ENCODE measurements at places on chromosomes 16 and 17. TPM values are rescaled to one million over a fixed set of nuclear protein-coding genes. Genes with fewer than 3 reads are reported as not detected.

CPNE7 gene
- total RNA-seq, result 17.8 TPM

CYBA gene
- 28.7 TPM for total RNA-seq

SP6 gene
- total RNA-seq, result 1.7 TPM

CEP295NL gene
- 6.4 TPM for total RNA-seq

PRRT2 gene
- total RNA-seq, result 91.0 TPM

KRTAP4-1 gene
- total RNA-seq, result not detected

CACNA1H gene
- 161 TPM for total RNA-seq

DNA sequence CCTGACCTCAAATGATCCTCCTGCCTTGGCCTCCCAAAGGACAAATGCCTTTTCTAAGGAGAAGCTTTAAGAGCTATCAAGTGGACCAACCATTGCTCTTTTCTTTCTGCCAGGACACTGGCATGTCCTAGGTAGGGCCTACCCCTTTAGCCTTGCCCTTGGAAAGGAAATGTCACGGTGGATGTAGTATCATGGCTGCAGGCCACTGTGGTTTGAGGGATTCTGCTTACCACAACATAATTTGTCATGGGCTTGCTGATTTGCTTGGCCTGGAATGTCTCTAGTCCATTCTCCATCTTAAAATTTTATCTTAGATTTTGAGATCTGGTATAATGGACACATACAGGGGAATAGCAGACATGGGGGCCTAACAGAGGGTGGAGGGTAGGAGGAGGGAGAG, 6.0 kb downstream of the KRT20 start:
- no peaks in the 10 kb centered on the region for H3K36me3 ChIP-seq
- DNase-seq, result no peak
- H3K4me3 ChIP-seq, result no peak overlapping the region
- H3K27ac ChIP-seq, result no peak overlapping the region
- no peaks in the 10 kb centered on the region for H3K27me3 ChIP-seq

- H3K4me3 ChIP-seq, result peak overlapping the region; percentile 97
- peaks cover 5% of the 10 kb centered on the region for H3K4me1 ChIP-seq
- no peaks in the 10 kb centered on the region for H3K36me3 ChIP-seq
Measured at GRCh38 chr17:35578929-35579432, 610 bp upstream of the PEX12 start.

GRCh38 chr16:79100447-79100846, 500.1 kb downstream of the MAF start:
- no peak for DNase-seq
- H3K4me3 ChIP-seq, result no peak overlapping the region
- no peaks in the 10 kb centered on the region for H3K4me1 ChIP-seq
- no peaks in the 10 kb centered on the region for H3K27me3 ChIP-seq

- DNase-seq, result no peak
- no peaks in the 10 kb centered on the region for H3K4me1 ChIP-seq
- no peaks in the 10 kb centered on the region for H3K36me3 ChIP-seq
Measured at GRCh38 chr16:7997966-7998365, 592.3 kb downstream of the TMEM114 start.

GRCh38 chr17:72850410-72851118, 241.9 kb downstream of the SLC39A11 start:
- peaks cover 10% of the 10 kb centered on the region for H3K4me1 ChIP-seq
- no peaks in the 10 kb centered on the region for H3K36me3 ChIP-seq
- no peak overlapping the region for H3K4me3 ChIP-seq
- no peaks in the 10 kb centered on the region for H3K27me3 ChIP-seq
- H3K27ac ChIP-seq, result no peak overlapping the region

DNA sequence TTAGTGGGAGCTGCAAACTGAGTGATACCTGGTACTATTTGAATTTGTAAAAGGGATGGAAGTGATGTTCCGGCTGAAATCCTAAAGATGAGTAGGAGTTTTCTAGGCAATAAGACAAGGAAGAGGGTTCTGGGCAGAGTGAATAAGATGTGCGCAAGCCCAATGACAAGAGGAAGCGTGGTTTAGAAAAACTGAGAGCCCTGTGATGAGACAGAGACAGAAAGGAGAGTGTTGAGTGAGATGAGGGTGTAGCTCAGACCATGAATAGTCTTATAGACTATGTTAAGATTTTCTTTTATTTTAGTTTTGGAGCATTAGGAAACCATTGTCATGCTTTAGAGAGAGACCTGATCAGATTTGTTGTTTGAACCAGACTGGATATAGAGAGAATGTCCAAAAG, 50.2 kb downstream of the COX10 start:
- DNase-seq, result no peak
- no peaks in the 10 kb centered on the region for H3K27me3 ChIP-seq

- H3K36me3 ChIP-seq, result peaks cover 3% of the 10 kb centered on the region
- no peak for DNase-seq
- no peak overlapping the region for H3K4me3 ChIP-seq
- no peak overlapping the region for H3K27ac ChIP-seq
- H3K27me3 ChIP-seq, result peaks cover 12% of the 10 kb centered on the region
- no peaks in the 10 kb centered on the region for H3K4me1 ChIP-seq
Measured at GRCh38 chr16:58459344-58460218, 40.4 kb upstream of the NDRG4 start.

GRCh38 chr17:35003778-35004177, 23.5 kb downstream of the LIG3 start:
- H3K27ac ChIP-seq, result no peak overlapping the region
- DNase-seq, result no peak
- H3K27me3 ChIP-seq, result peaks cover 9% of the 10 kb centered on the region
- H3K4me3 ChIP-seq, result no peak overlapping the region
- no peaks in the 10 kb centered on the region for H3K36me3 ChIP-seq

DNA sequence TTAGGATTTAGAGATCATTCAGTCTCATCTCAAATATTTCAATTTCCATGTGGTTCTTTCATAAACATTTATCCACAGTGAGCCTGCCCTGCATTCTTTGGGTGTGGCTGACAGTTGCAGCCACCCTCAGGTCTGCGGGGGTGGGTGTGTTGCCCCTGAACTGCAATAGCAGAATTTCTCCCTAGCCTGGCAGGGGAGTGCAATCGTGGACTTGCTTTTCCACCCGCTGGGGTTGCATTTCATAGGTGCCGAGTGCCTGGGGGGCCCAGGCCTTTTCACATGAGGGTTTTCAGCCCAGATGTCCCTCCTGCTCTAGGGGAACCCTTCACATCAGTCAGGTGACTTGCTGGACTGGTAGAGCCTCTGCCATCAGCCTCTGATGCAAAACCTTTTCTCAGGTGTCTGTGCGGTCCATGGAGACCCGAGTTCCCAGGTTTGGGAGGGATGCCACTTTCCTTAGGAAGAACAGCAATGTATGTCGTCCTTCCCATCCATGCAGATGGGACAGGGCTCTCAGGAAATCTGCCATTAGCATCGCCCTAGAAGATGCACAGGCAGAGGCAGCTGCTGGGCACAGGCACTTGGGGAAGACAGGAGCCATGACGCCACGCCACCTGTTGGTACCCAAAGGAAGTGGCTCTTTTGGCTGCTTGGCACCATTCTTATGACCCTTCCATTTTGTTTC, 2.4 kb upstream of the USP36 start:
- peak; percentile 66 for DNase-seq
- no peak overlapping the region for H3K27ac ChIP-seq
- H3K4me1 ChIP-seq, result peaks cover 15% of the 10 kb centered on the region
- no peaks in the 10 kb centered on the region for H3K36me3 ChIP-seq
- H3K4me3 ChIP-seq, result no peak overlapping the region

GRCh38 chr16:84055801-84056634, 13.4 kb upstream of the SLC38A8 start:
- H3K36me3 ChIP-seq, result peaks cover 21% of the 10 kb centered on the region
- no peak overlapping the region for H3K27ac ChIP-seq
- H3K4me1 ChIP-seq, result peaks cover 35% of the 10 kb centered on the region
- no peak for DNase-seq
- peaks cover 11% of the 10 kb centered on the region for H3K27me3 ChIP-seq

DNA sequence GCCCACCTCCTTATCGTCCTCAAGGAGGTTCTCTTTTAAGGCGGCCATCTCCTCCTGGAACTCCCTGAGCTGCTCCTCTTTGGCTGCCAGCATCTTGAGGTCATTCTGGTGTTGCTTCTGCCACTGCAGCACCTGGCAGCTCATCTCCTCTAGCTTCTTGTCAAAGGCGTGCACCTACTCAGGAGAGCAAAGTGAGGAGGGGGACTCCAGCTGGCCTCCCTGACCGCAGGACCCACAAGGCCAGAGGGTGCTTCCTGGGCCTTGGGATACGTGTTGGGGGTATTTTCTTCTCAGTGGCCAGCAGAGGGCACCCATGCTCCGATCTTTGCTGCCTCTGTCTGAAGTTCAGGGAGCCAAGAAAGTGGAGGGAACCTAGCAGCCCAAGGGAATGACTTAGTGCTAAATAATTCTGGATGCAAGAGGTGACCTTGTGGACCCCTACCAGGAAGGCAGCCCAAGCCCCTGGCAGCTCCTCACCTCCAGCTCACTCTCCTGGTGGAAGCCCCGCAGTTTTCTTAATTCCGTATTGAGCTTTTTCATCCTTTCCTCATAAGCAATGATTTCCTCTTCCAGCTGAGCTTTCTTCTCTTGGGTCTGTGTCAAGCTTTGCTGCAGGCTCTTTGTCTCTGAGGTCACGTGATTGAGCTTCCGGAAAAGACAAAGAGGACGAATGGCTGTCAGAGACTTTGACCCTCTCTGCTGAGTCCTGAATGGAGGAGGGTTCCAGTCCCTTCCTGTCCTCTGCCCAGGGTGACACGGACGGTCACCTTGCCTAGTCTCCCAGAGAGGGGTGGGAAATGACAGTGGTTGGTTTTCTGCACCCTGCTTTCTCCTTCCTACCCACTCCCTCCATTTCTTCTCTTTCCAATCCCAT, 31.4 kb downstream of the DHX38 start:
- no peak overlapping the region for H3K27ac ChIP-seq
- peaks cover 3% of the 10 kb centered on the region for H3K27me3 ChIP-seq
- peak; percentile 84 for DNase-seq

DNA sequence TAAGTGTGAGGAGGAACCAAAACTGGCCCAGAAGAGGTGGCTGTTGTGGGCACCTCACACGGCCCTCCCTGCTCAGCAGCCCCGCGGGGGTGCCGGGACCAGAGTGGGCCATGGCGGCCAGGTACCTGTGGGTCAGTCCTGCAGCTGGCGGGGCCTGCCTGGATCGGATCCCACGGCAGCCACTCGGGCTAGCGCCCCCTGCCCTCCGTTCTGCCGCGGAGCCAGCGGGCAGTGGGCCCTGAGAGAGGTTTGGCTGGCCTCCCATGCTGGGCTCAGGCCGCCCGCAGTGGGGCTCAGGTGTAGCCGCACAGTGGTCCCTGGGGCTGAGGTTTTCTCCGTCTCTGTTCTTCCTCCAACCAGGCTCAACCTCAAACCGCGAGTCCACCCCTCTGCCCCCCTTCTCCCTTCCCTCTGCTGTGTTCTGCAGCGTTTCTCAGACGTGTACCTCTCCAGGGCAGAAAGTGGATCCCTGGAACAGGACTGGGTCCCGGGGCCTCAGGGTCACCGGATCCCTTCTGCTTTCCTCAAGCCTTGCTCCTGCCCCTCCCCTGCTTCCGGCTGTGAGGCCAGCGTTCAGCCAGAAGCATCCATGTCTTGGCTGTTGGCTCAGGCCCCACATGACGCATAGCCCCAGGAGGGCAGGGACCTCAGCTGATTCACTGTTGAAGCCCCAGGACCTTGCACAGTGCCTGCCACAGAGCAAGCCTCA, 28.6 kb upstream of the ITGA3 start:
- peaks cover 2% of the 10 kb centered on the region for H3K4me1 ChIP-seq
- no peak for DNase-seq
- H3K27ac ChIP-seq, result no peak overlapping the region
- no peak overlapping the region for H3K4me3 ChIP-seq
- H3K36me3 ChIP-seq, result no peaks in the 10 kb centered on the region
- peaks cover 7% of the 10 kb centered on the region for H3K27me3 ChIP-seq

DNA sequence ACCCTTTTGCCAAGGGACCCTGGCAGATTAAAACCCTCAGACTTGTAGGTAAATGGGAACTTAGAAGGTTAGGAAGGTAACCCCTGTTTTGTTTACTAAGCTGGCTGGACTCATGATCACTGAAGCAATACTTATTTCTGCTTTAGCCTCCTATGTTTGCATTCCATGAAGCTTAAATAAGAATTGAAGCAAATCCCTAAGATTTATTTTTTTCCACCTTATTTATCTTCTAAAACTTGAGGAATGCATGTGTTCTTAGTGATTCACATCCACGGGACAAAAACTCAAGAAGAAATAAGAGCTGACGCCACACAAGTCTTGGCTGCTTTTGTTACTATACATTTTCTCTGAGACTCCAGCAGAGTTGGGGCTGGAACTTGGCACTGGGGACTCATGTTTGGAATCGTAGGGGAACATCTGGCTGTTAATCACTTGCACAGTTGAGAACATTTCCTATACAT, 35.5 kb downstream of the CLUAP1 start:
- H3K4me1 ChIP-seq, result peaks cover 2% of the 10 kb centered on the region
- no peak overlapping the region for H3K27ac ChIP-seq
- no peak overlapping the region for H3K4me3 ChIP-seq

Measured in glutamatergic neuron (in vitro differentiated cells).